ENCODE measurements at places on chromosomes 6 and 20. TPM values are rescaled to one million over a fixed set of nuclear protein-coding genes. Genes with fewer than 3 reads are reported as not detected.

DNA sequence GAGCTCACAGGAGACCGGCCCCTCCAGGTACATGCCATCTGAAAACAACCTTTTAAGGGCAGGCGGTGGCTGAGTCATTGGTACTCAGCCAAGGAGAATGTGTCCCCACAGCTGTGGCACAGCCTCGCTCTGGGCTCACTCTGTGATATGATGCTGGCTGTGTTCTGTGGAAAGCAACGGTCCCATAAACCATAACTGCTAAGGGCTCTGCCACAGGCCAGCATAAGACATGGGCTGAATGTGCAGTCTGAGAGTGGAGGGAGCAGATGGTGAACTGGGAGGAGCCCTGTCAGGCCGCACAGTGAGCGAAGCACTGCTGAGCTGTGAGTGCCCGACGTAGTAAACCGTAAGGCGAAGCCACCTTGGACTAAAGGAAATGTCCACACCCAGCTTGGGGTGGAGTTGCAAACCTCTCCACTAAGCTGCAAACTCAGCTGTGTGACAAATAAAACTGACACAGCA lies 375.8 kb downstream of the THBS2 start:
- no peaks in the 10 kb centered on the region for H3K27me3 ChIP-seq
- H3K27ac ChIP-seq: no peak overlapping the region
- DNase-seq: no peak
- H3K4me3 ChIP-seq: no peak overlapping the region
- H3K4me1 ChIP-seq: no peaks in the 10 kb centered on the region
- H3K36me3 ChIP-seq: no peaks in the 10 kb centered on the region

- H3K36me3 ChIP-seq: no peaks in the 10 kb centered on the region
- H3K4me1 ChIP-seq: peaks cover 9% of the 10 kb centered on the region
- H3K27ac ChIP-seq: no peak overlapping the region
Observed at GRCh38 chr20:51666126-51666525, 102.1 kb downstream of the ATP9A start.

DNA sequence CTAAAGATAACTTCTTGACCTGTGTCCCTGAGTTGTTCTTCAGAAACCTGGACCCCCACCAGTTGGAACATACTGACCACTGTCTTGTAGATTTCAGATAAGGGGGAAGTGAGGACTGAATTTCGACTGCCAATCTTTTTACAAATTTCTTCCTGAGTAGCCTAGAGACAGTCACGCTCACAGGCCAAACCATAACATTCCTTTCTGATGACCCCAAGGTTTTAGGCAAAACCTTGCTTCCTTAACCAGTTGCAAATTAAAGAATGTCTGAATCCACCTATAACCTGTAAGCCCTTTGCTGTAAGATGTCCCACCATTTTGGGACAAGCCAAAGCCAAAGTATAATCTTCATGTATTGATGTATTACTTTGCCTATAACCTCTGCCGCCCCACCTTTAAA lies 306.9 kb downstream of the LRFN2 start:
- no peak for DNase-seq
- no peaks in the 10 kb centered on the region for H3K4me1 ChIP-seq
- no peaks in the 10 kb centered on the region for H3K36me3 ChIP-seq
- no peaks in the 10 kb centered on the region for H3K27me3 ChIP-seq
- no peak overlapping the region for H3K4me3 ChIP-seq
- H3K27ac ChIP-seq: no peak overlapping the region

GRCh38 chr6:43763812-43764522 lies 6.0 kb upstream of the VEGFA start:
- no peaks in the 10 kb centered on the region for H3K4me1 ChIP-seq
- H3K27ac ChIP-seq: no peak overlapping the region
- H3K36me3 ChIP-seq: no peaks in the 10 kb centered on the region
- H3K27me3 ChIP-seq: no peaks in the 10 kb centered on the region
- no peak overlapping the region for H3K4me3 ChIP-seq

DNA sequence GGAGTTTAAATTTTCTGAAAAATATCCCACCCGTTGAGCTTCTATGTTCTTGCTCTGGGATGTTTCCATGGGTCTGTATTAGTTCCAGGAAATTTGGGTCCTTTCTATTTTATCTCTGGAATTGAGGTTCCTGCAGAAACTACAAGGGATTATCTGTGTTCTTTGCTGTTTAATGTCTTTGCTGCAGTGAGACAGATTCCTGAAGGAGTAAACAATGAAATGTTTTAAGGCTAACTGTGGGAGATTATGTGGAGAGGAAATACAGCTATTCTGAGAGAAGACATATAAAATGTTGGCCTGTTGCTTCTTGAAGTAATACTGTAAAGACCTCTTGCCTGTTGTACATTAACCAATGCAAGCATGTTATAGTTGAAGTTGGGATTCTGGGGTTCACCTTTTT lies 43.5 kb downstream of the SAMD5 start:
- H3K27me3 ChIP-seq: no peaks in the 10 kb centered on the region
- H3K27ac ChIP-seq: no peak overlapping the region
- DNase-seq: no peak

The RIPPLY2 gene
- not detected for polyA plus RNA-seq

The WFDC10B gene
- not detected for polyA plus RNA-seq

- H3K36me3 ChIP-seq: no peaks in the 10 kb centered on the region
- H3K4me1 ChIP-seq: peaks cover 65% of the 10 kb centered on the region
- H3K27ac ChIP-seq: peak overlapping the region; percentile 43
- H3K27me3 ChIP-seq: no peaks in the 10 kb centered on the region
- peak; percentile 64 for DNase-seq
Observed at GRCh38 chr6:129683601-129684322, 26.2 kb downstream of the ARHGAP18 start.

The SMOC2 gene
- not detected for polyA plus RNA-seq

DNA sequence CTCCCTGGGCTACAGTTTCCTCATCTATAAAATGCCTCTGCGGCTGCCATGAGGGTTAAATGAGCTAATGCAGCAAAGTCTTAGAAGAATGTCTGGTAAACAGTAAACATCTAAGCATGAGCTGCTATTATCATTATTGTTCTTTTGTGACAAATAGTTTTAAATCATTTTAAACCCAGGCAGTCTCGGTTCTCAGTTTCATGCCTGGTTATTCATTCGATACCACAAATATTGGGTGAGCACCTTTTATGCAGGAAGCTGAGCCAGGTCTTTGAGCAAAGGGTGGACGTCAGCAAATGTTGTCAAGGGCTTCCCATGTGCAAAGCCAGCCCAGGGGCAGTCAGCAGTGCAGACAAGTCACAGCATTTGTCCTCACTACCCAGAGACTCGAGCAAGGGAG lies 128.7 kb downstream of the NFATC2 start:
- H3K27me3 ChIP-seq: no peaks in the 10 kb centered on the region
- peaks cover 14% of the 10 kb centered on the region for H3K36me3 ChIP-seq
- H3K27ac ChIP-seq: peak overlapping the region; percentile 65
- peak; percentile 55 for DNase-seq
- H3K4me1 ChIP-seq: peaks cover 95% of the 10 kb centered on the region

DNA sequence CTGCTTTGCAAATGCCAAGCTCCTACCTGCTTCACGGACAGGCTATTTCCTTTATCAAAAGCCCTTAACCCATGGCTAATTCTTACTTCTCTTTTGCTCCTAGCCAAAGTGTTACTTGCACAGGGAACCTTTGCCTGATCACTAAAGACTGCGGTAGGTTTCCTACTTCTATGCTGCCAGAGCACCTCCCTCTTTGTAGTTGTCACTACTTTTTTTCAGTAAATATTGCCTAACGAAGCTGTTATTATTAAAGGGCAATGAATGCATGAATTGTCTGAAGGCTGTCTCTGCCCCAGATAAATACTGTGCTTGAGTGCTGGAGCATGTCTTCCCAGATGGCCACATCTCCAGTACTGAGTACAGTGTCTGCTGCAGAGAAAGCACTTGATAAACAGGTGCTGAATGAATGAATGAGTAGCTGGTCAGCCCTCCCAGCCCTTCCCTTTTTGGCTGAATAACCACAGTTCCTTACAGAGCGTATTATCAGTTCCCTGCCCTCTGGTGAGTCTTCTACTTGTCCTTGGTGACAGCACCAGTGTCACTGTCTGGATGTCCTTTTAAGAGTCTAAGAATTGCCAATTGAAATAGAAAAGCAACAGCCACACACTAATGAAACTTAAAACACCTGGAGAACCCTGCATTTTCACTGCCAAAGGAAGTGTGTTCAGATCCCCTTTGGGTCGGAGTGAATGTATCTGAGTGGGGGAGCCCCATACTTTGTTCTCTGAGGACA lies 73.6 kb upstream of the TRAF3IP2 start:
- H3K27ac ChIP-seq: no peak overlapping the region
- H3K4me1 ChIP-seq: peaks cover 77% of the 10 kb centered on the region
- H3K27me3 ChIP-seq: no peaks in the 10 kb centered on the region
- DNase-seq: no peak
- no peak overlapping the region for H3K4me3 ChIP-seq

DNA sequence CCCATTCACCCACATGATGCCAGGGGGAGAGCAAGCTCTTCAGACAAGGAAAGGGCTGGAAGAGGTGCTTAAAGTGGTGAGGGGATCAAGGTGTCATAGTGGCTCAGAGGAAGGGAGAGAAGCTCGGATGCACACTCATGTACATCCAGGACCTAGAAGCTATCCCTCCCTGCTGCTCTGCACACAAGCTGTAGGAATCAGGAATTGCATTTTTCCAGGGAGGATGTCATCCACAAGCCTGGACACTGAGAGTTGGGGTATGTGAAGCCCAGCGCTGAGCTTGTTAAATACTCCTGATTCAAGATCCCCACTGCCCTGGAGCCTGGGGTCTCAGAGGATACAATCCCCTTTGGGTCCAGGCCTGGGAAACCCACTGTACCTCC lies 85.8 kb upstream of the CCDC167 start:
- H3K27me3 ChIP-seq: no peaks in the 10 kb centered on the region
- no peak overlapping the region for H3K27ac ChIP-seq
- H3K4me3 ChIP-seq: no peak overlapping the region

GRCh38 chr6:63764318-63764916 lies 128.8 kb downstream of the PHF3 start:
- H3K4me3 ChIP-seq: no peak overlapping the region
- H3K27ac ChIP-seq: no peak overlapping the region
- H3K4me1 ChIP-seq: no peaks in the 10 kb centered on the region
- H3K36me3 ChIP-seq: no peaks in the 10 kb centered on the region
- H3K27me3 ChIP-seq: no peaks in the 10 kb centered on the region

The OR2B6 gene
- not detected for polyA plus RNA-seq

DNA sequence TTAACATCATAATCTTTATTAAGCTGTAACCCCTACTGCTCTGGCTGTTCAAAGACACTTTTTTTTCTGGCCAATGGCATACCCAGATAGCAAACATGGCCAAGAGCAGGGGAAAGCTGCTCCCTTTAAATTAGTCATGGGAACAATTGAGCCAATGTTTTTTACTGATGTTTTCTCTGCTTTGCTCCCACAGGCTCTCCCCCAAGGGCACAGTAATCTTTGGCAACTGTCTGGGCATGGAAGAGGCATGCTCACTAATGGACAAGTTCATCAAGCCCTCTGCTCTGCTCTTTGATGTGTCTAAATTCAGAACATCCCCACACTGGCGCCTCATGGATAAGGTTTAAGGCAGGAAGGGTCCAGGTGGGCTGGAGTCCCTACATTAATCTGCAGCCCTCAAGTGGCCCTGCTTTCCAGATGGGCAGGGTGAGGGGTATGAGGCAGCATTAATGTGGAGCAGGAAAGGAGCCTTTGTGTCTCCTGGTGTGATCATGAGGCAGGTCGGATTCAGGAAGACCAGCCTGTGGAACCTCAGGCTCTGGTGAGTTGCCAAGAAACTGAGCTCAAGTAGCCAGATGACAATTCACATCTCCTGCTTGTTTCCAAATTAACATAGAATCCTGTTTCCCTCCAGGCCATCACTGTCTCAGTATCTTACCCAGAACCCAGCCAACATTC lies 227.0 kb upstream of the CST7 start:
- no peak overlapping the region for H3K4me3 ChIP-seq
- no peak for DNase-seq
- no peaks in the 10 kb centered on the region for H3K4me1 ChIP-seq
- no peak overlapping the region for H3K27ac ChIP-seq

GRCh38 chr6:106360989-106361430 lies 493 bp downstream of the CRYBG1 start:
- H3K27ac ChIP-seq: no peak overlapping the region
- peaks cover 17% of the 10 kb centered on the region for H3K4me1 ChIP-seq
- peaks cover 6% of the 10 kb centered on the region for H3K27me3 ChIP-seq
- peak overlapping the region; percentile 52 for H3K4me3 ChIP-seq
- DNase-seq: peak; percentile 12

DNA sequence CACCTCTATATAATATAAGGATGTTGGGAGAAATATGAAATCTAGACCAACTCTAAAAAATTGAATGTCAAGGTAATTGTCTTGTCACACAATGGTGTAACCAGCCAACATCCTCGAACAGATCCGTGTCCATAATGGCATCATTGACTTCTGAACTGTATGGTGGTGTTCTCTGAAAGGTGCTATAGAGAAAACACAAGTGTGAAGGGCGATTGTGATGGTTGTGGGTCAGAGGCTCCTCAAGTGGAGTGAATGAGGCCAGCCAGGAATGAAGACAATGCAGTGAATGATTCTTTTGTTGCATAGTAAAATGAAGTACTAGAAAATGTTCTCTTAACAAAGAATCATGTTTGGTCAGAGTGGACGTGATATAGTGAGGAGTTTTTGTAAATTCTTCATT lies 58.3 kb downstream of the CARMIL1 start:
- H3K27ac ChIP-seq: no peak overlapping the region
- H3K36me3 ChIP-seq: no peaks in the 10 kb centered on the region
- DNase-seq: no peak
- H3K4me1 ChIP-seq: no peaks in the 10 kb centered on the region
- no peak overlapping the region for H3K4me3 ChIP-seq
- H3K27me3 ChIP-seq: no peaks in the 10 kb centered on the region

GRCh38 chr20:284172-284571 lies 6.4 kb downstream of the C20orf96 start:
- no peak overlapping the region for H3K4me3 ChIP-seq
- no peaks in the 10 kb centered on the region for H3K27me3 ChIP-seq
- no peak for DNase-seq
- no peaks in the 10 kb centered on the region for H3K4me1 ChIP-seq
- H3K27ac ChIP-seq: no peak overlapping the region

The MYCT1 gene
- polyA plus RNA-seq: not detected

- no peaks in the 10 kb centered on the region for H3K36me3 ChIP-seq
- DNase-seq: no peak
- no peaks in the 10 kb centered on the region for H3K4me1 ChIP-seq
- H3K4me3 ChIP-seq: no peak overlapping the region
Observed at GRCh38 chr6:144315981-144316861, 31.1 kb downstream of the UTRN start.

GRCh38 chr20:45796337-45797065 lies 4.7 kb downstream of the DNTTIP1 start:
- H3K27me3 ChIP-seq: no peaks in the 10 kb centered on the region
- peaks cover 23% of the 10 kb centered on the region for H3K36me3 ChIP-seq

GRCh38 chr6:145453376-145453775 lies 281.9 kb downstream of the EPM2A start:
- H3K27me3 ChIP-seq: no peaks in the 10 kb centered on the region
- H3K4me3 ChIP-seq: no peak overlapping the region
- H3K4me1 ChIP-seq: no peaks in the 10 kb centered on the region
- H3K36me3 ChIP-seq: no peaks in the 10 kb centered on the region
- H3K27ac ChIP-seq: no peak overlapping the region

The PPP1R3G gene
- not detected for polyA plus RNA-seq

DNA sequence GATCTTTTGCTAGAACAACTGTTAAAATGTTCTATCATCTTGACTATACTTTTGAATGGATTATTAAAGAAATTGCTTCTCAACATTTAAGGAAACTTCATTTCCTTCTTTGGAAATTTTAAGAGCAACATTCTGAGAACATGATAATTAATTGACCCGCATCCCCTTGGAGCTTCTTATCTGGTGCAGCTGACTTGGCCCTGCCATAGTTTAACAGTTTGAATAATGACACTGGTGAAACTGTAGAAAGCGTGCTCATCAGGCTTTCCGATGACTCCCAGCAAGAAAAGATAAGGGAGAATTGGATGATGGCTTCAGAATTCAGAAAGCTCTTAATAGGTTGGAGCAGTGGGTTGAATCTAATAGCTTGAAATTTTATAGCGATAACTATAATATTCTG lies 38.1 kb downstream of the SNX9 start:
- H3K4me1 ChIP-seq: peaks cover 42% of the 10 kb centered on the region
- DNase-seq: no peak
- H3K27me3 ChIP-seq: no peaks in the 10 kb centered on the region
- H3K36me3 ChIP-seq: no peaks in the 10 kb centered on the region
- no peak overlapping the region for H3K27ac ChIP-seq
